ENCODE measurements at places on chromosomes 2 and 18.

- DNase-seq, result no peak
These were observed 472.6 kb downstream of the DLGAP1 start for GRCh38 chr18:3982541-3982940.

DNA sequence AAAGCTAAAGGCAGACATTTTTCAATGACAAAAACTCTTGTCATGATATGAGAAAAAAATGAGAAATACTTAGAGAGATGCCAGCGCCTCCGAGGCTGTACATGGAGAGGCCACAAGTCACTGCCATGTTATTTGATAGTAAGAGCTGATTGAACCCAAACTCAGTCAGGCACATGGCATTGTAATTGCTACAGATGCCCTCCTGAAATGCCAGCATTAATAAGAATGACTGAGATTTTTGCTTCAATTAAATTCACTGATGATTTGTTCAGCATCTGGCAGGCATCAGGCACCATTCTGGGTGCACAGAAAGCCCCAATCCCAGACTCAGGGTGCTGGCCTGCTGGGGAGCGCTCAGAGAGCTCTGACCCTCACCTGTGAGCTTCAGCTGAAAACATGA lies 129.0 kb upstream of the PXDN start:
- no peak for DNase-seq

DNA sequence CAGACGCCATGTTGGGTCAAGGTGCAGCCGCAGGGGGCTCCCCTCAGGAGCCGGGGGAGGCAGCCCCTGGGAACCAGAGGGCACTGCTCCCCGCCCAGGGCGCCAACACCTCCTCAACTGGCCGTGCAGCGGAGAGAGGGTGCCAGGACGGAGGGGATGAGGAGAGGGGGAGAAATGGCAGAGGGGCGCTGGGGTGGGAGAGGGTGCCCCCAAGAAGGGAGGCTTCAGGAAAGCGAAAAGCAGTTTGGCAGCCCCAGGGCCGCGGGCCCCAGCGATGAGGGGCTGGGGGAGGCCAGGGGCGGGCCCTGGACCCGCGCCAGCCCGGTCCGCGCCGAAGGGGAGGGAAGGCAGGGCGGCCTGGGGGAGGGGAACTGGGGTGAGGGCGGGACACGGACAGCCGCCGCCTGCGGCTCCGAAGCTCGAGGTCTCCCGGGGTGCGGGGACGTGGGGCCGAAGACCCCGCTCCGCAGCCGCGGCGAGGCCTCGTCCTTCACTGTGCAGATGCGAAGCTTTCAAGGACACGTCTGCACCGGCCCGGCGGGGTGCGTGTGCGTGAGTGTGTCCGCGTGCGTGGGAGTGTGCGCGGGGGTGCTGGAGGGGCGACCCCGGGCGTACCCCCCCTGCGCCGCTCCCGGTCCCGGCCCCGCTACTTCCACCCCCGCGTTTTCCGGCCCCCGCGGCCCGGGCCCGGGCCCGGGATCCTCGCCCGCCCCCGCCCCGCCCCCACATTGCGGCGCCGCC lies 1.4 kb downstream of the DNMT3A start:
- no peak for DNase-seq

DNA sequence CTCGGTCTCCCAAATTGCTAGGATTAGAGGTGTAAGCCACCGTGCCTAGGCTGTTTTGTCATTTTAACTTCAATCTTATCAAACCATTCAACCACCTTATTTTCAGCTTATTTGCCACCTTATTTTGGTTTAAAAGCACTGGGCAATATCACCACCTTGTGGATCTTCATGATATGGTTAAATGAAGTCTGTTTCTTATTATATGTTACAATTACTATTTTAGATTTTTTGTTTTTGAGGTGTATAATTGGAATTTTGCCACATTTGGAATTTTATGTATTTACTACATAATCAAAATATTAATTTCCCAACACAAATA lies 43.8 kb upstream of the SCN9A start:
- no peak for DNase-seq

GRCh38 chr2:232611559-232612218 lies 21.7 kb upstream of the EFHD1 start:
- DNase-seq, result peak; percentile 70

DNA sequence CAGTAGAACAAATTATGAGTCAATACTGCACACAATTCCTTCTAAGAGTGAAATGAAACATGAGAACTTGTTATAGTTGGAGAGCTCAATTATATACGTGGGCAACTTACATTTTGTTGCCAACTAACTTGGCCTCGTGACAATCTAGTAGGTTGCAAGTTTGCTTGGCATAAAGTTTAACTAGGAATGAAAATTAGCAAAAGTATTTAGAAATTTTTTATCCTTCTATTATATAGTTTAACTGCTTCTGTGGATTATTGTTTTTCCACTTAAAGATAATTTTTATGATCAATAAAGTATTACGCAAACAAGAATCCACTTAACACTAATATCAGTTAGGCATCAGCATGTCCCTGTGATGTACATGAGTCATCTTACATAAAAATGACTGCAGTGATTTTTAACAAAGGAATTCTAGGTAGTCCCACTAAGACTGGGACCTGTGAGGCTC lies 41.1 kb downstream of the FAM124B start:
- no peak for DNase-seq

GRCh38 chr18:61546590-61546989 lies 213.4 kb downstream of the CDH20 start:
- peak; percentile 38 for DNase-seq

GRCh38 chr2:208595386-208596275 lies 189.0 kb downstream of the PTH2R start:
- no peak for DNase-seq

- DNase-seq, result no peak
These were observed 258.3 kb downstream of the SETBP1 start for GRCh38 chr18:44938720-44939665.

DNA sequence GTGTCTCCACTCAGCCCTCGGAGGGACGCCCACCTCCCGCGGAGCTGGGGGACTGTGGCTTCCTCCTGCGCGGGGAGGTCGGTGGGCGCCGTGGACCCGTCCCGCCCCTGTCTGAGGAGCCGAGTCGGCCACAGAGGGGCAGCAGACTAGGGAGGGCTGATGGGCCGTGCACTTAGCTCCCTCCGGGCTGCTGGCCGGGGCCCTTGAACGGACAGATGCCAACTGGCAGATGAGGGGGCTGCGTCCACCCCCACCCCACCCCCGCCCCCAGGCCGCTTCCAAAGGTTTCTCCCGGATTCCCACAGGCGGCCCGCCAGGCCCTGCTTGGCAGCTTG lies 10.4 kb upstream of the UBE2F start:
- no peak for DNase-seq

Data from HTR-8/SVneo (cell line).